Stimulated activated CD8-positive, alpha-beta memory T cell treated with anti-CD3 and anti-CD28 coated beads, Interleukin-4, amount 100 ng/mL, for 1 hour (primary cell): ENCODE measurements at places on chromosomes 6 and 20.

GRCh38 chr6:146915671-146916127 lies 288.5 kb upstream of the STXBP5 start:
- DNase-seq, result no peak

- no peak for DNase-seq
Observed at GRCh38 chr20:63452821-63453523, 19.5 kb downstream of the KCNQ2 start.

- no peak for DNase-seq
Observed at GRCh38 chr6:156791320-156791850, 14.2 kb downstream of the ARID1B start.

GRCh38 chr6:125307964-125308615 lies 6.3 kb upstream of the HDDC2 start:
- no peak for DNase-seq

DNA sequence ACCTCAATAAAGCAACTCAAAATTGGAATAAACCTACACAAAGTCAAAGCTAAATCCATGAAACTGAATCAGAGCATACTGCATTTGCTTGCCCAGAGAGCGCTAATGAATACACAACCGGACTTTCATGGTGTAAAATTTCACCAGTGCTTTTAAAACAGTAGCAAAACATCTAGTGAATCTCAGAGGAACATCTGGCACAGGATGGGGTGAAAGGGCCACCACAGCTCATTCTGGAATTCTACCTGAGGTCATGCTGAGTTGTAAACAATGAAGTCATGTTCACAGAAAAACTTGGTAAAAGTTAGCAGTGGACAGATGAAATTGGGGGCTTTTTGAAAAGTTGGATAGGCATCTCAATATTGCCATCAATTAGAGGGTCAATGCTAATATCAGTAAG lies 125.6 kb upstream of the STXBP5 start:
- DNase-seq, result no peak

- no peak for DNase-seq
Observed at GRCh38 chr6:46888031-46888430, 33.7 kb downstream of the ADGRF5 start.

GRCh38 chr6:39339096-39339867 lies 16.8 kb upstream of the KCNK16 start:
- no peak for DNase-seq

DNA sequence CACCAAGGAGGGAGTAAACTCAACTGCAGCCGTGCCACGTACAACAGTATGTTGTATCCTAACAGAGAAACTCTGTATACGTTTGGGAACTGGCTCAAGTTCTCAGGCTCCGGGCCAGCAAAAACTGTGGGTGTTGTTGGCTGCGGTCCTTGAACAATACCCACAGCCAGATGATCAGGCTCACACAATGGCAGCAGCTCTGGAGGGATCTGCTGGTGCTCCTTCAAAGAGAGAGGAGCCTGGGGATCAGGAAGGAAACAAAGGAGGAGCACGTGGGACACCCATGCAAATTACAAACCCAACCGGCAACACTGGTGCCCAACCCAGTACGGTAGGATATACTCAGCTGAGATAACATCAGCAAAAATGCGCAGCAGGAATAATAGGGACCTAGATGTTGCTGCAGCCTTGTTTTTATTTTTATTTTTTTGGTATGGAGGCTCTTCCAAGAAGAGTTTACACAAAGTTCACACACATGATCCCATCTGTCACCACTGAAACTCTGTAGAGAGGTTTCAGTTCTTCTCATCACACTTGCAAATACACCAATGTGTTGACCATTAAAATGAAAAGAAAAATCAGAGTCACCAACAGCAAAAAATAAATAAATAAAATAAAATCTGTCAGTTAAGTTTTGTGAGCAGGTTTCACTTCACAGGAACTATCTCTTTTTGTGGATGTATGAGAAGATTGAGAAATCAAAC lies 41.2 kb upstream of the PDE10A start:
- no peak for DNase-seq

DNA sequence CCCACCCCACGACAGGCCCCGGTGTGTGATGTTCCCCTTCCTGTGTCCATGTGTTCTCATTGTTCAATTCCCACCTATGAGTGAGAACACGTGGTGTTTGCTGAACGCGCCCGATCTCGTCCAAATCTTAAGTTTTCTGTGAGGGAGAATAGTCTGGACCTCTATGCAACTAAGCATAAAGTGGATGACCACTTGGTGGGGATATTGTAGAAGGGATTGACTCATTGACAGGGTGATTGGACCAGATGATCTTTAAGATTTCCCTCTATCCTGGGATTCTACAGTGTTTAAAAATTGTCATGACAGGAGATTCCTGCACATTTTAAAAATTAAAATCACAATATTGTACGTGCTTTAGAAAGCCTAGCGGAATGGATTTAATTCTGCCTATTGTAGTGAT lies 141.3 kb downstream of the TRMT11 start:
- no peak for DNase-seq

DNA sequence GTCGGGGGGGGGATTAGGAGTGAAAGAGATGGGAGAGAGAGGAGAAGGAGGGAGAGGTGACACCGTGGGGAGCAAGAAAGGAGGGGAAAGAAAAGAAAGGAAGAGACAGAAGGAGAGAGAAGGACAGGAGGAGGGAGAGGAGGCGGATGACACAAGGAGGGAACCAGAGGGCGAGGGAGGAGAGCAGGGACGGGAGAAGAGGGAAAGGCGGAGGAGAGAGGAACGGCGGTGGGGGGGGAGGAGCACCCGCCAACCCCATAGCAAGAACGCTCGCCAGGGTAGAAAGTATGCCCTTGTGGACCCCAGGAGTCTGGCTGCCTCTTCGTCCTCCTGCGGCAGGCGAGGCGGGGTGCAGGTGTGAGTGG lies 4.5 kb upstream of the INSM1 start:
- no peak for DNase-seq

- DNase-seq, result no peak
Observed at GRCh38 chr6:140504776-140505175, 1130.3 kb upstream of the CITED2 start.

GRCh38 chr6:37517411-37517812 lies 17.7 kb upstream of the CCDC167 start:
- no peak for DNase-seq

GRCh38 chr20:6697228-6697972 lies 70.1 kb upstream of the BMP2 start:
- no peak for DNase-seq

DNA sequence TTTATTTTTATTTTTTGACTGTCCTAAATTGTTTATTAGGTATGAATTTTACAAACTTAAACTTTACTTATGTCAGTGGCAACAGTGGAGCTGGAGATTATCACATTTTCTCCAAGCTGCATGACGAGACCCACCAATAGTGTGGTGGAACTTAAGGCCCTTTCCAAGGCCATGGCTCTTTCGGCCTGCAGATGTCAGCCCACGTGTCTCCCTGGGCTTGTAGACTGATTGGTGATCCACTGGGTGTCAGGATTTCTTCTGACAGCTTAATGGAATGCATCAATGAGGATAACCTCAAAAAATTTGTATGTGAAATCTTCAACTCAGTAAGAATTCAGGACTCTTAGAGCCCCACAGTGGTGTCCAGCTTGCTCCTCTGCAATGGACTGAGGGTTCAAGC lies 32.3 kb upstream of the OVOL2 start:
- no peak for DNase-seq

- DNase-seq, result no peak
Observed at GRCh38 chr6:132465530-132466485, 47.1 kb downstream of the STX7 start.

DNA sequence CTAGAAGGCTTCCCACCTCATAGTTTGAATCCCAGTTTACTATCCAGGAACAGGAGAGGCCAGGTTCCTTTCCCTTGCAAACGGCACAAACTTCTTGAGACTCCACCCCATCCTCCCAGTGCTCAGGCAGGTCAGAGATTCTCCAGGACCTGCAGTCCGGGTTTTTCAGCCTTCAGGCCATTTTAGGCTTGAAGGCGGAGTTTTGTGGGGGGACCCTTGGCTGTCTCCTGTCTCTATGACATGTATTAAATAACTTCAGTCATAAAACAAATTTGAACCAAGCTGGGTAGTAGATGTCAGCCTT lies 230.1 kb downstream of the NFATC2 start:
- no peak for DNase-seq

DNA sequence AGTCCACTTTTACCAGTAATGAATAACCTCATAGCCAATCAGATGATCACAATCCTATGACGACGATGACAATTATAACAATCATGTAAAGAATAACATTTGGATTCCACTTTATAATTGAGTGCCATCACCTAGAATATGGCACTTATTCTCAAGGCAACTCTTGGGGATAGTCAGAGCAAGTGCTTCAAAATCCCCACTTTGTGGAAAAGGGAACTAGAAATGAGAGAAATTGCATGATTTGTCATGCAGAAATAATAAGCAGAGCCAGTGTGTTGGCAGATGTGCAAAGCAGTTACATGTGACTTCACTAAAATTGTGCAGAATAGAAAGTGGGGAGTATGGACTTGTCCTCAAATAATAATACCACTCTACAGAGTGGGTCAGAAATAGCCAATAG lies 41.3 kb downstream of the FRK start:
- no peak for DNase-seq

- no peak for DNase-seq
Observed at GRCh38 chr20:1330075-1330830, 1.3 kb upstream of the SDCBP2 start.

GRCh38 chr6:89944181-89944755 lies 50.0 kb downstream of the GJA10 start:
- no peak for DNase-seq

DNA sequence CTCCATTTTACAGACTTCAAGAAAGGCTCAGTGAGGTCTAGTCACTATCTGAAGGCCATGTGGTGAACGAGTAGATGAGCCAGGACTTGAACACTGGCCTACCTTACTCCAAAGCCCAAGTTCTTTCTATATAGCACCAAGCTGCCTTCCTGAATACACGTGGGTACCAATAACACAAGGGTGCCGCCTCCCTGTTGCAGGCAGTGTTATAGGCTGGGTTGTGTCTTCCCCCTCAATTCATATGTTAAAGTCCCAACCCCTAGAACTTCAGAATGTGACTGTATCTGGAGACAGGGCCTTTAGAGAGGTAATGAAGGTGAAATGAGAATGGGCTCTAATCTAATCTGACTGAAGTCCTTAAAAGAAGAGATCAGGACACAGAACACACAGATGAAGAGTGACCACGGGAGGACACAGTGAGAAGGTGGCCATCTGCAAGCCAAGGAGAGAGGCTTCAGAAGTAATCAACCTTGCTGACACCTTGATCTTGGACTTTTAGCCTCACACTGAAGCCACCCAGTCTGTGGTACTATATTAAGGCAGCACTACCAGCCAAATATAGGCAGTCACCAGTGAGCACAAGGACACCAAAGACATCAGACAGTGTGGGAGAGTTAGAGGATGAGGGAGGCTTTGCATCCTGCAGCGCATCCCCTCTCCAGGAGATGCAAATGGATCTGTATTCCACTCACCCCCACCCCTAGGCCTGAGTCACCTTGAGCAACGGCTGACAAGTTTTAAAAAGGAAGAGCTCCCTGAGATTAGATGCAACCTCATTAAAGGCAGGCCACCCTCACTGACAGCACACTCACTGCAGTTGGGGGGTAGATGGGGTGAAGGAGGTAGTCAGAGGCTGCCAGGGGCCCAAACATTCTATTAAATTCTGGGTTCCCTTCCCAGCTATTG lies 40.9 kb upstream of the LYRM2 start:
- no peak for DNase-seq

DNA sequence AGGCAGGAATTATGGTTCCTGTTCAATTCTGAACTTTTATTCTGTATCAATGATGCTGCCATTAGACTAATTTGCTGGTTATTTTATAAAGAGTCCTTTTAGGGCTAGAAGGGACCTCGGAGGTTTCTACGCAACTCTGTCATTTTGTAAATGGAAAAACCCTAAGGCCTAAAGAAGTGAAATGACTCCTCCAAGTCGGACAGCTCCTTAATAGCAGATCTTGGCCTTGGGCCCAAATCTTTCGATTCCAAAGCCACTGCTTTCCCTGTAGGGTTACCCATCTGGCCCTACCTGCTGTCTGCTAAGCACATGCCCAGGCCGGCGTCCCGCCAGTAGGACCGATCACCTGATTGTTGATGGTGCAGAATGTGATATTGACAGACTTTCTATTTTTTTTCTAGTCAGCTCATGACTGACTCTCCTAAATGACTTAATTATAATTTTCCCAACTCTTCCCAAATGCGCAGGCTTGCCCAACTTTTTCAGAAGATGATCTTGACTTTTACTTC lies 40.2 kb downstream of the PLEKHG1 start:
- no peak for DNase-seq

DNA sequence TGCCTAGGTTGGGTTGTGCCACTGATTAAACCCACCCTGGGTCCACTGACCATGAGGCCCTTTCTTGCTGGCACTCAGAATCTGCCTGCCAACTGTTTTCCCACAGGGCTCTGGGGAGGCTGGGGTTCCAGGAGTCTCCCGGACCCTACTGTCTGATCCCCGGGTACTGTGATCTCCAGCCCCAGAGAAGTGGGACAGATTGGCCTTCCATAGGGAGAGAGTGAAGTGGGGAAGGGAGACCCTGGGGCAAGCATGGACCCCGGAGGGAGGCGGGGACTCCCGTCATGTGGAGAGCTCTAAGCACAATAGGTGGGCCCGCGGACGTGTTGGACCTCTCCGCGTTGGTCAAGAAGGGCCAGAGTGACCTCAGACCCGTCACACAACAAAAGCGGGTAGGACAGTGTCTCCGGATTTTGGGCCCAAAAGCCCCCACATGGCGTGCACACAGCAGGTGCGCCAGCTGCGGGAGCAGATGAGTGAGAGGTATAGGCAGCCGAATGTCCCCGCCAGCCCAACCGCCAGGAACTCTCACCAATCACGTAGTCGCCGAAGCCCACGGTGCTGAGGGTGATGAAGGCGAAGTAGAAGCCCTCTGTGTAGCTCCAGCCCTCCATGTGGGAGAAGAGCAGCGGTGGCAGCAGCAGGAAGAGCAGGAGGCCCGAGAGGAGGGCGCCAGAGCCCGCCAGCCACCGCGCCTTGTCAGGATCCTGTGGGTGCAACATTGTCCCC lies 10.6 kb downstream of the KCNK17 start:
- no peak for DNase-seq

DNA sequence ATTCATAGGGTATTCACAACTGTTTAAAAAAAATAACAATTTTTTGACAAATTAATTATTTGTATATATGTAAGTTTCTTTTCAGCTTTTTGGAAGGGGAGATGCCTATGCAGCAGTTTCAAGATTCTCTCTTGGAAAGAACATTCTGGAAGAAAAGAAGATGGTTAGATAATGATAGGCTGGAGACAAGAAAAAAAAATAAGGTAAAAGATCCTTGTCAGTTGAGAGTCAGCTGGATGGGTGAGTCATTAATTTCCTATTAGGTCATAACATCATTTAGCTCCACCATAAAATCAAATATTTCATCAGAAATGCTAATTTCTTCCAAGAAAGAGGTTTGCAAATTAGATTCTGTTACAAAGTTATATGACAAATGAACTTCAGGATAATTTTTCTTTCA lies 880.4 kb downstream of the EPHA7 start:
- DNase-seq, result no peak
